Right cardiac atrium (tissue), 5 donors: ENCODE measurements at places on chromosomes 11 and 22.

DNA sequence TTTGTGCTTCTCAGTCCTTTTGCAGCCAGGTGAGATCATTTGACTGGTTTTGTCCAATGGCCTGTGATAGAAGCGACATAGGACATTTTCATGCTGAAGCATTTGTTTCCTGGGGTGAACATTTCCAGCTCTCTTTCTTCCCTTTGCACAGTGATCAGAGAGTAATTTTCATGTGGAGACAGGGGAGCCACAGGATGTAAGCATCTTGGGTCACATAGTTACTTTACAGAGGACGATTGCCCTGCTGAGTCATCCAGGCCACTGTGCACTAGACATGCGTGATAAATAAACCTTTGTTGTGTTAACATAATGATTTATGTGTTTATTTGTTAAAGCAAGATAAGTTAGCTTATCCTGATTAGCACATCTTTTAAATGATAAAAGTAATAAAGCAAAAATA, 263.5 kb upstream of the CCDC179 start:
- no peak for DNase-seq

GRCh38 chr11:13883042-13883441, 79.5 kb upstream of the SPON1 start:
- DNase-seq, result no peak

- DNase-seq, result peak; percentile 63
Measured at GRCh38 chr11:19777039-19777376, 64.4 kb downstream of the NAV2 start.

DNA sequence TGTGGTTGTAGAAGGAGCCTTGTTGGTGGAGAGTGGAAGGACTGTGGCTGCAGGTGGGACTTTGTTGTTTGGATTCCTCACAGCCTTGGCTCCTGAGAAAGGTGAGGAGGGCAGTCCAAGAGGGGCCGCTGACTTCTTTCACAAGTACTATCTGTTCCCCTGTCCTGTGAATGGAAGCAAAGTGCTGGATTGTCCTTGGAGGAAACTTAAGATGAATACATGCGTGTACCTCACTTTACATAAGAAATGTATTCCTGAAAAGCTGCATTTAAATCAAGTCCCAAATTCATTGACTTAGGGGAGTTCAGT, 2.4 kb downstream of the FUT4 start:
- no peak for DNase-seq

- no peak for DNase-seq
Measured at GRCh38 chr11:82996966-82997606, 74.6 kb downstream of the RAB30 start.

DNA sequence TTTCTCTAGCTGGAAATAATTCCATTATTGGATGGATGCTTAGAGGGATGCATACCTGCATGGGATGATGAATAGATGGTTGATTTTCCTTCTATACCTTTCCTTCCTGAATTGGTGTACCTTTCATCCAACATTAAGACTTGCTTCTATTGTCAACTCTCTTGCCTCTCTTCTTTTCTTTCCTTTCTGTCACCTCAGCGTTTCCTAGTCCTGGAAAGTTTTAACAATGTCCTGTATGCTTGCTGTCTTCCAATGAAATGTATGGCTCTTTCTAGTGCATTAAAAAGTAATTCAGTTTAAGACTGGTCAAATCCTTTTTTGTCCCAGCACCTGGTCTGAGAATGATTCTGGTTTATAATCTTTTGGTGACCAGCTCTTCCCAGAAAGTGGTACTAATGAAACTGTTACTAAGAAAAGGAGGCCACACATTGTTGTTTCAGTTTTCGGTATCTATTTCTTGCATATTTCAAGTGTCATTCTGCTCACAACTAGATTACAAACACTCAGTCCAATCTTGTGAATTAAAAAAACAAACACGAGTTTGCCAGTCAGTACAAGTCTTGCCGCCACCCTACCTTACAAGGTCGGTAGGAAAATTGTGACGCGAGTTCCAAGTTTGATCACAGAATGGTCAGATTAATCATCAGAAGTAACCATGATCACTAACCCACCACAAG, 8.0 kb downstream of the POU2AF1 start:
- no peak for DNase-seq

DNA sequence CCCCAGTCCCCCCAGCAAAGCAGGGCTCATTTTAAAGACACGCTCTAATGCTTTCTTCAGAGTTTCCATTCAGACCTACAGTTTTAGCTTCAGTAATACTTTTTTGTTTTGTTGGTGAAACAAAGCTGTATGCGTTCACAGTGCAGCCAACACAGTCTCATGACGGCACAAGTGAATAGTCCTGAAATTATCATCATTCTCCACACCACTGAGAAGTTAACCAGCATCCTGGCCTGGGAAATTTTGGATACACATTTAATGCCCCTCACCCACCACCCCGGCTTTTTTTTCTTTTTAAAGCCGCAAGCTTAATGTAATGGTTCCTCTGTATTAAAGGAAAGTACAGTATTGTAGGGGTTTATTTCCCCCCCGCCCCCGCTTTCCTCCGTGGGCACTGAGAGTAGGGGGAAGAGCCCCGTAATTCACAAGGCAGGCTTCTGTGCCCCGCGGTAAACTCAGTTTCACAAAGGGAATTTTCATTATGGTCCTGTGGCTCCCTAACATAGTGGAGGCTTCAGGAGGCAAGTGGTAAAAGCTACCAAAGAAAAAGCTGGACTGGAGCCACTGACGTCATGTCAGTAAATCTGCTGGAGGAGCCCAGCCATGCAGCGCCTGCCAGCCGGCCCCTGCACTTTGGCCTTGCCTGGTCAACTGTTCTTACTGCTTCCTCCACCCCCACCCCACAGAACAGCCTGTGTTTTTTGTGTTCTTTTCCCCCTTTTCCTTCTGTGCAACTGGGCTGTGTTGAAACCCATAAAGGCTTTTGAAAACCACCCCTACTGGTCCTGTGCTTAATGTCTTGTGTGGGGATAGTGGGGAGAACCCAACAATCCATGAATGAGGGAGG, 18.2 kb downstream of the TEAD1 start:
- DNase-seq, result peak; percentile 92

DNA sequence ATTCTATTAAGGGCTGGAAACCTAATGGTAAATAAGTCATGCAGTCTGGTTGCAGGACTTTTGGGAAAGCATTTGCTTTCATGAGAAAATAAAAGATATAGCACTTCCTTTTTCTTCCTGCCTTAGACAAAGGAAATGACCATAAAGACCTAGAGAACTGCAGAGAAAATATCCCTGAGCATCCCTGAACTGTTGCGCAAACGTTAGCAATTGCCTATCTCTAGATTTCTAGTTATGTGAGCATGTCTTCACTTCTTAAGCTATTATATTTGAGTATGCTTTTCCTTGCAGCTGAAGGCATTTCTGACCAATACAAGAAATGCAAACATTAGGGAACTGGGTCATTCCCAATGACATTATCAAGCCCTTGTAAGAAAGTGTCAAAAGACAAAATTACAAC, 110.6 kb downstream of the KIF18A start:
- no peak for DNase-seq

- DNase-seq, result no peak
Measured at GRCh38 chr11:105611572-105612441, 1.9 kb downstream of the GRIA4 start.

- no peak for DNase-seq
Measured at GRCh38 chr11:121105481-121106195, 4.6 kb downstream of the TECTA start.

DNA sequence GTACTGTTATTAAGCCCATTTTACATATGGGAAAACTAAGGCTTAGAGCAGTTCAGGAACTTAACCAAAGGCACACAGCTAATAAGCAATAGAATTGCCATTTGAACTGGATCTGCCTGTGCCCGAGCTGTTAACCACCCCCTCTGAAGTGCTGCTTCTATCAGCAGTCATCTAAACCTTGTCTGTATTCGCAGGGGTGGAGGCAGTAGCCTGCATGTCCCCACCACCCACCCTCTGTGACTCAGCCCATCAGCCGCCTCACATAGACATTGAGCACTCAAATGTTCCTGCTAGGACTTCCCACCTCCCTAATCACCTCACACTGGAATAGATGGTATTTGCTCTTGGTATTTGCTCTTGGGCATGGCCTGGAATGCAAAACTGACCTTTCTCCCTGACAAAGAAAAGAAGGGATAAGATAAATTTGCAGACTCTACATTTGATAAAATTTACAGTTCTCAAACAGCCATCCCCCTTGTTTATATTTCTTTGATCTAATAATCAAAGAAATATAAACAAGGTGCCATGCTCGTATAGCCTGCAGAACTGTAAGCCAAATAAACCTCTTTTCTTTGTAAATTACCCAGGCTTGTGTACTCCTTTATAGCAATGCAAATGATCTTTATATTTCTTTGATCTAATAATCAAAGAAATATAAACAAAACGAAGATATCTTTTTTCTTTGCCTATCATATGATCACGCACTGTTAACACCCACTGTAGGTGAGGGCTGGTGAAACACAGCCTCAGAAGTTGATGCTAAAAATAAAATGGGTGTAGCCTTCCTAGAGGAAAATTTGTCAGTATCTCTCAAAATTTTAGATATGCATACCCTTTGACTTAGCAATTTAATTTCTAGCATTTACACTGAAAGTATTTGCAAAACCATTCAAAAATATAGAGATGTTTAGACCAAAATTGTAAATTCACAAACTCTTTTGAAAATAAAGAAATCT, 15.9 kb downstream of the DKK3 start:
- no peak for DNase-seq

- no peak for DNase-seq
Measured at GRCh38 chr11:26483108-26483507, 89.0 kb downstream of the MUC15 start.

DNA sequence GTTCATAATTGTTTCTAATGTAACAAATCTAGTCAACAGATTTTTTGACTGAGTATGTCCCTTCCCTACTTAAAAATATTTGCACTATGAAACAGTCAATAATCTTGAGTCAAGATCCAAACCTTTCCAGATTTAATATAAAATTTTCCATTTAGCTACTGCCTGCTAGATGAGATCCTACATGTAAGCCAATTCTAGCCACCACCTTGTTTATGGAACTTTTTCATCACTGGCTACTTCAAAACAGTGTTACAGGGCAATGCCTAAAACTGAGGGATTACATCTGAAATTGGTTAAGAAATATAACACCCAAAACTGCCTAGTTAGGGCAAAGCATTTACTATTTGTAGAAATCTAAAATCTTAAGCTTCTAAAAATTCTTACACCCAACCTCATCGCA, 10.5 kb upstream of the FUT4 start:
- no peak for DNase-seq

DNA sequence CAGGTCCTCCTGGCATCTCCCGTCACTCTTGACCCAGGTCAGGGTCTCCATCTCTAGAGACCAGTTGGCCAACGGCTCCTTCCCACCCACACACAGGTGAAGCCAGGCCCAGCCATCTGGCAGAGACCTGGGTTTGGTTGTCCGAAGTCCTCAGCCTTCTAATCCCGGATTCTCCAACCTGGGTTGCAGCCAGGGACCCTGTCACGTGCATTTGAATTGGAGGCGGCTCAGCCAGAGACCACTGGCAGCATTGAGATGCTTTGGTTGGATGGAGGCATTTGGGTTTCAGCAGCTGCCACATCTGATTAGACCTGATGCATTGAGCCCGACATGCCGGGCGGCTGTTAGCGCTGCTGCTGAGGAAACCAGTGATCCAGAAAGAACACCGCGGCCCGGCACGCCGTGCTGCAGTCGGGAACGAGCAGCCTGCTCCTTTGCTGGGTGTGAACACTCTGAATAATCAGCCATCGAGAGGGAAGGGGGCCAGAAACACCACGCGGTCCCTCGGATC, 163.2 kb downstream of the BRD1 start:
- DNase-seq, result no peak
